Activated CD4-positive, alpha-beta T cell treated with anti-CD3 and anti-CD28 coated beads, Interleukin-10, Interleukin-2, amounts not matched to agents 100 ng/mL and 50 ng/mL, durations not matched to agents 16 hours and 8 hours (primary cell): ENCODE measurements at places on chromosomes 7 and 10.

DNA sequence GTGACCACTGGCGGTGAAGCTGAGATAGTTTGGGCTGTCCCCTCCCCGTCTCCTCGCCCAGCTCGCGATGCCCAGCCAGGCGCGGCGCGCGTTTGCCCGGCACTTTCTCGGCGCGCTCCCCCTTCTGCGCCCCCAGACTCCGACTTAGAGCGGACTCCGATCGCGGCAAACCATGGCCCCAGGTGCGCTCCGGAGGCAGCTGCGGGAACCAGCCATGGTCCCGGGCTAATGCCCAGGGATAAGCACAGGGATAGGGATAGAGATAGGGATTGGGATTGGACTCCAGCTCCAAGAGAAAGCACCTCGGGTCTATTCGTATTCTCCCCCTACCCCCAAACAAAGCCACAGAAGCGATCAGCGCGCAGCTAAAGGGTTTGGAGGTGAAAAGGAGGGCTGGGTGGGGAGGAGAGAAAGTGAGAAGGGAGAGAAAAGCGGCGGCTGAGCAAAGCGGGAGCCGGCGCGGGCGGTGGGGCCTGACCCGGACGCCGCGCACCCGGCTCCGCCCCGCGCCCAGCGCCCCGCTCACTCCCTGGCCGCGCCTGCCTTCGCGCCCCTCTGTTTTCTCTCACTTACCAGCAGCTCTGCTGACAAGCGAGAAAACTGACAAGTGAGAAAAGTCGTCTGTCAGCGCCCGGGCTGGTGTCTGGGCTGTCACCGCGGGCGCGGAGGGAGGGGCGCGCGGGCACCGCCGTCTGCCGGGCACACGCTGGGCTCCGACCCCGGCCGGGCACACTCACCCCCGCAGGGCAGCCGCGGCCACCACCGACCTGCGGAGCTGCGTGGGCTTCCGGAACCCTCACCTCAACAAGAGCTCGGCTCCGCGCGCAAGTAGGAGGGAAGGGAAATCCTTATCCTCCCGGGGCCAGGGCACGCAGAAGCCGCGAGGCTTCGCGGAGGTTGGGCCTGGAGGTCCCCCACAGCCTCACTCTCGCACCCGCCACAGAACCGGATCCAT lies at the start of gene PDE1C:
Gene PDE1C, minus strand, starts transcription at position 2 of the 955 bp plus-strand sequence.
- no peak for DNase-seq

DNA sequence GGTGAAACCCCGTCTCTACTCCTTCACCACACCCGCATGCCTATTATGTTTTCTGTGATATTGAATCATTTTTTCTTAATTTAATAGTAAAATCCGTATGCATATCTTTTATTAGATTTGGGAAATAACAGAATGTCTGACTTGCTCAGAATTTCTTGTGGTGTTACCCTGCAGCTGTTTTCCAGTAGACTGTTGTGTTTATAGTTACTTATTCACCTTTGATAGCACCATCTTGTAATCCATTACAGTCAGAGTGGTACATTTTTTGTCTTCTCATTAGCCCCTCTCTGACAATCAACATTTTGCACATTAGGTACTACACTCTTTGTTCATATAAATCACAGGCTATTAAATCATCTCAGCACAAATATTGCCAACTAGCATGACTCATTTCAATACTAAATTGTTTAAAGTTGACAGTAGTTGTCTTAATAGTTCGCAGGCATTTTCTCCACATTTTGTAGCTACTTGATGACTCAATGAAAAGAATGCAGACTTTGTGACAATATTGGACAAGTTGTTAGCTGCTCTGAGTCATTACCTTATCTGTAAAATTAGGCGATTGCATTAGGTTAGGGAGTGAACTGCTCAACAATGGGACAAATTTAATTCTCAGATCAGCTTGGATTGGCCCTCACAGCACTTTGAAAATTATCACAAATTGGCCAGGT lies 17.8 kb upstream of the SLC16A12 start:
- DNase-seq = peak; percentile 14

- DNase-seq = no peak
Observed at GRCh38 chr10:124228471-124228870, 135.1 kb upstream of the CHST15 start.

DNA sequence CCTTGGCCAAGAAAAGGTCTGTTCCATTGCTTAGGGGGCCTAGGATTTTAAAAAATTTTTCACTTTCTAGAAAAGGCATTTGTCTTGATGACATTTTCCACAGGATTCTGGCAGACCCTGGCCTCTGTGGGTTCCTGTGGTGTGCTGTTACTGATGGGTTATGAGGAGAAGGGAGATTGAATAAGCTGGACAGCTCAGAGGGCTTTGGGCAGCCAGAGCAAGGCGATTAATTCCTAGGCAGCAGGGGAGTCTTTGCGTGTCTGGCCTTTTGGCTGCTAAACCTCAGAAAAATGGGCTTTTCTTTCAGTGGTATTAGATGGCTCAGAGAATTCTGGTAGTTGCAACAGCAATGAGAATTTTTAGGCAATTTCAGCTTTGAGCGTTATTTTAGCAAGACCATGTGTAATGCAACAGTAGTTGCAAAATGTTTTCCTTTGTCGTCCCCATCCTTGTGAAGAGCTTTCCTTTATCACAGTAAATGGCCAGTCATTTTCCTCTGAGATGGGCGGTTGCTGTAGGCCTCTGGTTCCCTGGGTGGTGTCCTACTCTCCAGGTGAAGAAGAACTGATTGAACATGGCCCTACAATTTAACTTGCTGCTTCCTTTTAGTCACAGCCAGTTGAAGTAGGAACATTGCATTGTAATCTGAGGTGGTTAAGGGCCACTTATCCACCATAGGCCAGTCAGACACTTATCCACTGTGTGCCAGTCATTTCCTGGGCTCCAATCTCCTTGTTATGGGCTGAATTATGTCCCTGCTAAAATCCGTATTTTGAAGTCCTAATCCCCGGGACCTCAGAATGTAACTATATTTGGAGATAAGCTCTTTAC lies 43.2 kb downstream of the SH2D4B start:
- no peak for DNase-seq

DNA sequence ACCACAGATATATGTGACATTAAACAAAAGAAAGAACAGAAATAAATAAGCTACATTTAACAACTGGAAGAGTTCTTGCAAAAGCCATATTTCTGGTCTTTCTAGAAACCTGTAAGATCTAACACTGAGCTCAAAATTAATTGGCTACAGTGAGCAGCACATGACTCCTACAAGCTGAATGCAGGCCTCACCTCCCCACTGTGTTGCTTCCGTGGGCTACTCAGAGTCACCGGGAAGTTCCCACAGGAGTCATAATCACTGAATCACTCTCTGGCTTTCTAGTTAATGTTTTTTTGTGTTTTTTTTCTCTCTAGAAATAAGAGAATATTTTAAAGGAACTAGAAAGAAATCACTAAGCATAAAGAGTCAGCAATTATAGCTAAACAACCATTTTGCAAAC lies 10.2 kb upstream of the MRPS24 start:
- no peak for DNase-seq

GRCh38 chr7:50699143-50699542 lies 83.6 kb downstream of the GRB10 start:
- DNase-seq = no peak

GRCh38 chr7:1768832-1769231 lies 98.8 kb downstream of the ELFN1 start:
- no peak for DNase-seq

GRCh38 chr10:76544789-76545188 lies 1092.8 kb downstream of the KCNMA1 start:
- no peak for DNase-seq

- DNase-seq = no peak
Observed at GRCh38 chr10:27542812-27543211, 38.7 kb downstream of the RAB18 start.

DNA sequence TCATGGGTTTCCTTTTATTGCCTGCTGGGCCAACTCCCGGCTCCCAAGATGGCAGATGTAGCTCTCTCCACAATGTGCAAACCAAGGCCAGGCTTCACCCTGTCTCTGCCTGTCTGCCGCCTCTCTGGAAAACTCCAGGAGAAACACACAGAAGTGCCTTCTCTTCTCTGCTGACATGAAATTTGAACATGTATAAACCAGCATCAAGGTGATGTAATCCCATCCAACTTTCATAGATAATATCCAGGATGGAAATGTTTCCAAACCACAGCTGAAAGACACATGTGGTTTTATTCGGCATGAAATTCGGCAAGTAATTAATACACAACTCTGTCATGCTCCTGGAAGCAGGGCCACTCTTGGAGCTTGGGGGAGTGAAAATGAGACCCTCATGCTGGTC lies 297.2 kb downstream of the C7orf25 start:
- no peak for DNase-seq

GRCh38 chr7:23530405-23530804 lies 1.4 kb downstream of the TRA2A start:
- DNase-seq = peak; percentile 54

- DNase-seq = peak; percentile 85
Observed at GRCh38 chr10:8402576-8402975, 348.1 kb downstream of the GATA3 start.

DNA sequence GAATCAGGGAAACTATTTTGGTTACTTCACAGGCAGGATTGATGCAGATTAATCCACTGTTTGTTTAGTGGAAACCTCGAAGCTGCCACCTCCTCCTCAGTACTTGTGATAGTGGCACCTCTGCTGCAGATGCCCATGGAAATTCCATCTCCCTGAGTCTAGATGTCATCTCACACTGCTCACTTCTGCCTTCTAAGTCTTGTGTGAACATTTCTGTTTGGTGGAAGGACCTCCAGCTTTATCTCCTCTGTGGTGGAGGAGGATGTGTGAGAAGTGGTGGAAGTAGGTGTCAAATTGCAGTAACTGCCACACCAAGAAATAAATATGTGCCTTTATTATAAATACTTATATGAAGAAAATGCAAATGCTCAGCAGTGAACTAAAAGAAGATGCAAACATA lies 25.8 kb upstream of the GPR141 start:
- DNase-seq = no peak

DNA sequence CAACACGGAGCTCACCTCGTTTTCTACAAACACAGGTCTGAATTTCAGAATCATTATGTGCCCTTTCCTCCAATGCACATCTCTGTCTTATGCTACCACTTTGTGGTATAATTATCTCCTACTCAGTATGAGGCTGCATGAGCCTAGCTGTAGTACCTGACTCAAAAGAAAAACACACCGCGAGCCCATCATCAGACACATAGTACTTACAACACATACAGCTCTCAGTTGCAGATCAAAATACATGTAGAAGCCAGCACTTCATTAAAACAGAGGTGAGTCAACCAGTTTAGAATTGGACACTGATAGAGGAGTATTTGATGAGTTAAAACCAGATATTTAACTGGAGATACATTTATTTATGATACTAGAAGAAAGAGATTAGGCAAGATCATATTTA lies 1.4 kb upstream of the RTKN2 start:
- no peak for DNase-seq

DNA sequence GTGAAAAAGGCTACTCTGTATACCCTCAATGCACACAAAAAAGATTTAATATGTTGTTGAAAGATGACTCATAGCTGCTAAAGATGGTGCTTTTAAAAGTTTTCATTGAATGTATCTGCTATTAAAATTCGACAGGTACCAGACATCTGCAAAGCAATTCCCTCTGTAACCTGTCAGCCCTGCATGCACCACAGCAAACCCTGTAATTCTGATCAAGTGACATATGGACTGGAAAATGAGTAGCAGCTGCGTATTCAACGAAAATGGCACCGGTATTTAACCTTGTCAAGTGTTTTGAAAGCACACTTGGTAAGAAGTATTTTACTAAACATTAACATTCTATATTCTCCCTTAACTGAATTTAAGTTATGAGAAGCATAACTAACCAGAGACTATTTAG lies 58.2 kb upstream of the PTPRN2 start:
- DNase-seq = no peak

- no peak for DNase-seq
Observed at GRCh38 chr10:60704471-60704870, 73.8 kb upstream of the CDK1 start.

DNA sequence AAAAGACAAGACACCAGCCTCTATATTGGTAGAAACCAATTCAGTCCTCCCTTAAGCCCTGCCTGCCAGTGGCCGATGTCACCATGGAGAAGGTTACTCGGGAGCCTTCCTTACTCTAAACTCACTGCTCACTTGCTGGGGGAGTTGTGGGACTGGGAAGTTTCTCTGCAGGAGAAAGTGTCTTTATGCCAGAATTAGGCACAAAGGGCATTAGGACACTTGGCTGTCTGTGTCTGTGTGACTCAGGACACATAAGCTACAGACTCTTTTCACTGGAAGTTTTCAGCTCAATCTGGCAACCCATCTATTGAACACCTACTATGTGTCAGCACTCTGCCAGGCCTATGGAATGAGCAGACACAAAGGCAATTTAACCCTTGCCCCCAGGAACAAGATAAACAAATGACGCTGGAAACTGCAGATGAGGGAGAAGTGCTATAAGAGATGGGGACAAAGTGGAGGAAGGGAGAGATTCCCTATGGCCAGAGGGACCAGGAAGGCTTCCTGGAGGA lies 49.5 kb upstream of the CACUL1 start:
- no peak for DNase-seq

GRCh38 chr7:42198296-42198695 lies 38.7 kb downstream of the GLI3 start:
- DNase-seq = no peak

- peak; percentile 20 for DNase-seq
Observed at GRCh38 chr7:38245409-38245977, 27.9 kb downstream of the TARP start.

- no peak for DNase-seq
Observed at GRCh38 chr7:26419198-26419597, 127.5 kb downstream of the SNX10 start.

DNA sequence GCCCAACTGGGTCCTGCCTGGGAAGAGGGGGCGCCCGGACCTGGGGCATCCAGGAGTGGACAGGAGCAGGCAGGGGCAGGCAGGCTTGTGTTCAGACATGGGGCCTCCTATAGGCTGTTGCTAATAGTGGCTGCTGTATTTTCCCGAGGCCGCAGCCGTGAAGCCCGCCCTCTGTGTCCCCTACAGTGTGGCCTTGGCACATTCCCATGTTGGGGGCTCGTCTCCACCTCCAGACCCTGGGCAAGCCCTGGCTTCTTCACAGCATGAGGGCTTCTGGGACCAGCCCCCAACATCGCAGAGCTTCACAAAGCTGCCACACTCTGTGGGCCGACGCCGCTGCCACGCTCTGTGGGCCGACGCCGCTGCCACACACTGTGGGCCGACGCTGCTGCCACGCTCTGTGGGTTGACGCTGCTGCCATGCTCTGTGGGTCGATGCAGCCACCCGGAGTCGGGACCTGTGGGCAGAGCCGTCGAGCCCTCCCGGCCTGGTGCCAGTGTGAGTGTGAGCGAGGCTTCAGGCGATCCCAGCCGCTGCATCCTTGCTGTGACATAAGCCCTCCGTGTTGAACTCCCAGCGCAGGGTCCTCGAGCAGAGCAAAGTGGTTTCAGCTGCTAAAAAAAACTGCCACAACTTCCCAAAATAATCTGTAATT lies 109.0 kb downstream of the INPP5A start:
- DNase-seq = no peak

- no peak for DNase-seq
Observed at GRCh38 chr10:71250842-71251241, 38.5 kb downstream of the UNC5B start.

DNA sequence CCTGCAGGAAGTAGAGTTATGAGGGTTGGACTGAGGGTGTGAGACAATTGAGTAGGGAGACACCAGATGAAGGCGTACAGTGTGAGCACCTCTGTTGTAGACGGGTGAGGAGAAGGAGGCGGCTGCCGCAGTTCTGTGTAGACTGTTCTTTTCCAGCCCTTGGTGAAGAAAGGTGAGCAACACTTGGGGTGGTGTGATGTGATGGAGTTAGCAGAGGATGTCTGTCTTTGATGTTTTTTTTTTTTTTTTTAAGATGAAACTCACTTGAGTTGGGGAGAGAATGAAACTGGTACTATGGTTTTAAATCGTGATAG lies 42.8 kb upstream of the RNF216 start:
- DNase-seq = peak; percentile 30
